ENCODE measurements at places on chromosomes 4 and X. TPM values are rescaled to one million over a fixed set of nuclear protein-coding genes. Genes with fewer than 3 reads are reported as not detected.

Gene TEC
- 8.3 TPM for total RNA-seq

Gene PARM1
- 9.4 TPM for total RNA-seq

Gene MAGEA6
- total RNA-seq = 0.35 TPM

Gene QRFPR
- 1.3 TPM for total RNA-seq

Gene TBC1D19
- 4.3 TPM for total RNA-seq

Gene PF4V1
- total RNA-seq = 0.66 TPM

Gene SCML2
- total RNA-seq = 26.2 TPM

Gene GPM6B
- 95.4 TPM for total RNA-seq

Gene ELOVL6
- total RNA-seq = 89.5 TPM

Gene ZFYVE28
- total RNA-seq = 4.6 TPM

Gene LARP1B
- total RNA-seq = 45.4 TPM

Gene TAF7L
- total RNA-seq = not detected

Gene GPC3
- total RNA-seq = 61.2 TPM

Gene FAM241A
- total RNA-seq = 0.63 TPM

Gene MCF2
- 1.1 TPM for total RNA-seq

Gene GCNA
- 1.5 TPM for total RNA-seq

Gene SPP1
- total RNA-seq = 43.1 TPM

Gene HPGDS
- total RNA-seq = not detected

Gene CLNK
- total RNA-seq = not detected

Gene SLBP
- 68.3 TPM for total RNA-seq

Gene TCEAL8
- 135 TPM for total RNA-seq
